ENCODE measurements at places on chromosomes 3 and 15. TPM values are rescaled to one million over a fixed set of nuclear protein-coding genes. Genes with fewer than 3 reads are reported as not detected.

Gene NDUFAF3
- polyA plus RNA-seq, result 140 TPM

Gene SPTBN5
- polyA plus RNA-seq, result 2.6 TPM

Gene HES1
- polyA plus RNA-seq, result 131 TPM

Gene POPDC2
- 1.2 TPM for polyA plus RNA-seq

Gene GOLGA6L9
- polyA plus RNA-seq, result 1.0 TPM

Gene ATP13A4
- polyA plus RNA-seq, result 7.1 TPM

Gene SPINT1
- polyA plus RNA-seq, result 252 TPM

Gene TNFAIP8L3
- polyA plus RNA-seq, result 3.4 TPM

Gene LTF
- 0.27 TPM for polyA plus RNA-seq

Gene RETNLB
- polyA plus RNA-seq, result not detected

Gene SPINK8
- not detected for polyA plus RNA-seq

Gene STXBP5L
- polyA plus RNA-seq, result not detected

Gene NBEAL2
- 42.2 TPM for polyA plus RNA-seq

Gene MASP1
- polyA plus RNA-seq, result 18.1 TPM

Gene IGSF10
- polyA plus RNA-seq, result 0.75 TPM

Gene LRRC3B
- polyA plus RNA-seq, result 1.2 TPM

Gene ARGFX
- polyA plus RNA-seq, result not detected

Gene SNTN
- not detected for polyA plus RNA-seq

Gene NEK11
- 3.9 TPM for polyA plus RNA-seq

Gene RTF1
- 73.4 TPM for polyA plus RNA-seq

Gene CA12
- 16.6 TPM for polyA plus RNA-seq

Gene CCDC13
- not detected for polyA plus RNA-seq

Gene SAMMSON
- polyA plus RNA-seq, result not detected

Gene ZPLD1
- polyA plus RNA-seq, result 0.56 TPM

Gene KCNH8
- 1.1 TPM for polyA plus RNA-seq

Gene WDR93
- polyA plus RNA-seq, result not detected

Gene AMT
- polyA plus RNA-seq, result 32.7 TPM

Gene SCN5A
- 0.97 TPM for polyA plus RNA-seq

Gene CLDN18
- polyA plus RNA-seq, result 36.4 TPM

Gene SCN11A
- polyA plus RNA-seq, result 0.86 TPM

Gene CPN2
- polyA plus RNA-seq, result 4.6 TPM

Gene COL6A5
- 0.11 TPM for polyA plus RNA-seq

Gene TMA7
- polyA plus RNA-seq, result 581 TPM

Gene FBN1
- 69.4 TPM for polyA plus RNA-seq

Gene GALK2
- 25.3 TPM for polyA plus RNA-seq

Gene ANKUB1
- polyA plus RNA-seq, result not detected

Gene SNX1
- 95.3 TPM for polyA plus RNA-seq

Gene MAP3K13
- polyA plus RNA-seq, result 65.3 TPM

Gene UBAP1L
- polyA plus RNA-seq, result 2.5 TPM

Gene TM4SF18
- 1.5 TPM for polyA plus RNA-seq

Gene MITF
- polyA plus RNA-seq, result 14.5 TPM

Gene GASK1A
- 2.6 TPM for polyA plus RNA-seq

Gene DNASE1L3
- polyA plus RNA-seq, result 1.8 TPM

Gene TERC
- 2.0 TPM for polyA plus RNA-seq

Gene FGF7
- 11.2 TPM for polyA plus RNA-seq

Gene PLA2G4F
- polyA plus RNA-seq, result 3.8 TPM

Gene AGBL1
- not detected for polyA plus RNA-seq

Gene CHRNA3
- polyA plus RNA-seq, result 1.7 TPM

Gene BCHE
- polyA plus RNA-seq, result 4.1 TPM

Gene FETUB
- polyA plus RNA-seq, result 5.8 TPM

Gene CPA3
- polyA plus RNA-seq, result not detected

Gene SLC35G2
- 1.6 TPM for polyA plus RNA-seq

Gene IL17RE
- polyA plus RNA-seq, result 6.8 TPM

Gene GPR156
- polyA plus RNA-seq, result 0.80 TPM

Gene PAK2
- polyA plus RNA-seq, result 25.6 TPM

Gene CNTN6
- polyA plus RNA-seq, result 2.6 TPM

Gene SLC9C1
- 0.30 TPM for polyA plus RNA-seq

Gene SEMA3B
- 104 TPM for polyA plus RNA-seq

Measured in hepatocyte (in vitro differentiated cells).